ENCODE measurements at places on chromosomes 5 and 9.
A peak's percentile ranks its signal among the peaks of the same experiment; 100 is the strongest.

GRCh38 chr9:2229109-2229721 is 214.1 kb downstream of the SMARCA2 start:
- no peak for DNase-seq

DNA sequence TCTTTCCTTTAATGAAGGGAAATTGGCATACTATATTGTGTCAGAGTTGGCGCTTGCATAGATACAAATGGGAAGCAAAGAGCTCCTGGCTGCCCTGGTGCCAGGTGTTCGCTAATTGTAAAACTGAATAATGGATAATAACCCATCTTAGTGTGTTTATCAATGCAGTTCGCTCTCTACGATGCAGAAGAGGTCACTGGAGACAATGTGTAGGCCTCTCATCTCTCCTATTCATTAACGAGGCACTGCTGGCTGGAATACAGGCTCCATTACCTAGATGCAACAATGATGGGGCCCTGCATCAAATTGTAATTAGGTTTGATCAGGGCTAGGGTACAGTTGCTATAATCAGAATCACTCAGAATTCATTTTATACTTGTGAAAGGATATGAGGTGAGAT is 171.0 kb downstream of the RMI1 start:
- DNase-seq: no peak

- DNase-seq: no peak
Observed at GRCh38 chr9:120783602-120784047, 9.6 kb downstream of the FBXW2 start.

GRCh38 chr5:135309391-135310327 is 89.4 kb downstream of the MACROH2A1 start:
- DNase-seq: peak; percentile 18

DNA sequence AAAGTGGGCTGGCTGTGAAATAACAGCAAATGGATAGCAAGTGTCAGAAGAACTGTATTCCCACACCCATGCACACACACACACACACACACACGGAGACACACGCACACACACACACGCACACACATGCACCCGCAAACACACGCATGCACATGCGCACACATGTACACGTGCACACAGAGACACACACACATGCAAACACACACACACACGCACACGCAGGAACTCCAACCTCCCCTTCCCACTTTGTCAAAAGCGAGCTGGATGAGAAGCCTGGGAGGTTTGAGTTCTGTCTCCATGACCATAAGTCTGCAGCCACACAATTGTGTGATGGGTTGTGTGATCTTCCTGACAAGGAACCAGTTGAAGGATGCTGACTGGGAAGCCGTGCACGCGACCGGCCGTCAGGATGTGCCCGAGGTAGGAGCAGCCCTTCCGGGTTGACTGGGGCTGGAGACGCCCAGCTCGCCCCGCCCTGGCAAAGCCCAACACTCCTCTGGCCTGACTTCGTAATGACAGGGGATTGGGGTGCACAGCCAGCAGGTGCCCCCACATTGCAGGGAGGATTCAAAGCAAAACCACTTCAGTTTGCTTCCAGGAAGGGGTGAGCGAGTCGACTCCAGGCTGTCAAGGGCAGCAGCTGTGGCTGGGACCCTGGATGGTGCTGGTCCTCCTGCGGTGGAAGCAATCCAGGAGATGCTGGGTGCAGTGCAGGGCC is 29.3 kb upstream of the NKD2 start:
- no peak for DNase-seq

DNA sequence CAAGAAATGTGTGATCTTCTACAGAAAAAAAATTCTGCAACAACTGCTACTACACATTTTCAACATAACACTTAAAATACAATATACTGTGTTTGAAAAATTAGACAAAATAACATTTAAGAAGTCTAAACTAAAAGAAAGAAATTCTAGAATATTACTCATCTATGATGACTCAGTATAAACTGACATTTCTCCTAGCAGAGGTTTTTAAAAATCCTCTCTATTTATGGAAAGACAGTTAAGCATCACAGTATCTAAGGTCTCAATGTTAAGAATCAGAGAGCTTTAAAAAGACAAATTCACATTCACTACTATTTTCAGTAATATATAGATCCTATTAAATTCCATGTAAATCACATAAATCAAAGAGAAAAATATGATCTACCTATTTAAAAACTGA is 61.3 kb downstream of the NR2F1-AS1 start:
- DNase-seq: no peak

DNA sequence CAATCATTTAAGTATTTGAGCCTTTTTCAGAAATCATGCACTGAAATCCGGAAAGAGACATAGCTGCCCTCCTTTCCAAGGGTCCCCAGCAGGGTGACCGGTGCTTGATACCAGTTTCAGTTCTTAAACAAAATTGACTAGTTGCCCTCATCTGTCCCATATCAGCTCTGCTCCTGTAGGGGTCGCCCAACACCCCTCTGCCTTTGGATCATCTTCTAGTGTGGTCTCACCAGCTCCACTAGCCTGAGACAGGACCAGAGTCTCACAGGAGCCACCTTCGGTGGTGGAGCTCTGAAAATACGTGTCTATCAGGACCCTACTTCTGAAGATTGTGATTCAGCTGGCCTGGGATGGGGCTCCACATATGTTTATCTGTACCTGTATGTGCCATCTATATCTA is 428.2 kb downstream of the ENC1 start:
- DNase-seq: no peak

- no peak for DNase-seq
Observed at GRCh38 chr5:141236516-141237313, 8.5 kb upstream of the PCDHB15 start.

DNA sequence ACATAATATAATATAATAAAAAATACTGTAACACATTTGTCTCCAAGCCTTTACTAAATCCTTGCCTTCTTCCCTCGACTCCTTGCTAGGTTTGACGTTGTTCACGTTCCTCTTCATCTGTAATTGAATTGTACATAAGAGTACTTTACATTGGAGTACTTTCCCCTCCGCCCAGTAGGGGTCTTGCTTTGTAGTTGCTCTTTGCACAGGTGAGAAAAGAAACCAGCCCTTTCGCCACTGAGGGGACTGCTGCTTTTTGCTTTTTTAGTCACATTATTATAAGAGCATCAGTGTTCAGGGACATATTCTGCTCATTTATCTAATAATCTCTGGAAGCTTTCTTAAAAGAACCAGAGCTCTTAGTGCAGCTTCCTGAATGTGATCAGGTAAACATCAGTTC is 115.0 kb downstream of the CETN3 start:
- DNase-seq: no peak

DNA sequence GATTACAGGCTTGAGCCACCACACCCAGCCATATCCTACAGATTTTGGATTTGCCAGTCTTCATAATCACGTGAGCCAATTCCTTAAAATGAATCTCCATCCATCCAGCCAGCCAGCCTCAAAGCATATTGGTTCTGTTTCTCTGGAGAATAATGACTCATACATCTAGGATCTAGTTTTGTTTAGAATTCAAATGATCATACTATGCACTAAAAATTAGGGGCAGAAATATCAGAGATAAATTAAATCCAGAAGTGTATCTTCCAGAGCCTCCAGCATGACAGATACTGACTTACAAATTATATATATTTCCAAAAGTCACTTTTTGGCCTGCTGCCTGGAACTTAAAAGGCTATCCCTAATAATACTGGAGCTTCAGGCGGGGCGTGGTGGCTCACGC is 119.1 kb upstream of the NR5A1 start:
- DNase-seq: no peak

DNA sequence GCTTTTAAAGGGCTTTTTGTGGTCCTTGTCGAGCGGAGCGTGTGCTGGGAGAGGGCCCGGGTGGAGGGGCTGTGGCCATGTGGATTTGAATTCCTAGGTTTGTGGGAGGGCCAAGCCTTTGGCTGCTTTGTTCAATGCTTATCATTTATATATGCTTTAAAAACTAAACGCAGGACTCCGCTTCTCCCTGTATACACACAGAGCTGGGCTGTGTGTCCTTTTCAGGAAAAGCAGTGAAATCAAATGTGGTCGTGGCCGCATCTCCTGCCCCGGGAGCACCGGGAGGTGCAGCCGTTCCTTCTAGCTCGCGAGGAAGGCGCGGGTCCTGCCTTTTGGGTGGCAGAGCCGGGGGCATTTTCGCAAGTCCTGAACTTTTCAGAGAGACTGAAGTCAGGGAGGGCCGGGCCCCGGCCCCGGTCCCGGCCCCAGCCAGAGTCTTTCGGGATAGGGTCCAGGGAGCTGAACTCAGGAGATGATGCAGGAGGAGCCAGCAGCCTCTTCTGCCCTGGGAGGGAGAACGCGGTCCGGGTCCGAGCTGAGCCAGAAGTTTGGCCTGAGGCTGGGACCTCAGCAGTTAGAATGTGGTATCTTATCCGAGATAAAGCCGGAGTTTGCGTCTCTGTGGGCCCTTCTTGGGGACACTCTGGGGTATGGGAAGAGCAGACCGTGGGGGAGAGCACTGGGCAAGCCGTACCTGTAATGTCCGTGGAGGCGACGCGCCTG is 158.8 kb downstream of the C9orf152 start:
- peak; percentile 56 for DNase-seq

- no peak for DNase-seq
Observed at GRCh38 chr5:93406971-93407401, 174.0 kb downstream of the NR2F1-AS1 start.

- no peak for DNase-seq
Observed at GRCh38 chr9:130185017-130185416, 12.8 kb downstream of the NCS1 start.

- no peak for DNase-seq
Observed at GRCh38 chr5:75671506-75671905, 45.7 kb downstream of the POC5 start.

DNA sequence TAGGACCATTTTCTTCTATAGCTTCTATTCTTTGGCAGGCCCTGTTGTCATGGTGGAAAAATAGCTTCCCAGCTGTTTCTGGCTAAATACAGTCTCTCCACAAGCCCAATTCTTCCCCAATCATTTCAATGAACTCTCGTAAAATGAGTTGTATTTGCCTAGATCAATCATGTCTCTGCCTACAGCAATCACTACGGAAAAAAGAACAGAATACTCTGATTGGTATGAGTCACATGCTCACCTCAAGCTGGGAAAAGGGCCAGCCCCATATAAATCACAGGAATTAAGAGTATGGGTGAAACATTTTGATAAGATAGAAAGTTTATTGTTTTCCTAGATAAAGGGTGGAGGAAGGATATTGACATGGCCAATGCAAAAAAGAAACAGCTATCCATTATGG is 711.4 kb downstream of the EFNA5 start:
- no peak for DNase-seq

- no peak for DNase-seq
Observed at GRCh38 chr5:1331861-1332405, 13.0 kb downstream of the CLPTM1L start.

- no peak for DNase-seq
Observed at GRCh38 chr5:158514319-158514985, 585.3 kb downstream of the EBF1 start.

DNA sequence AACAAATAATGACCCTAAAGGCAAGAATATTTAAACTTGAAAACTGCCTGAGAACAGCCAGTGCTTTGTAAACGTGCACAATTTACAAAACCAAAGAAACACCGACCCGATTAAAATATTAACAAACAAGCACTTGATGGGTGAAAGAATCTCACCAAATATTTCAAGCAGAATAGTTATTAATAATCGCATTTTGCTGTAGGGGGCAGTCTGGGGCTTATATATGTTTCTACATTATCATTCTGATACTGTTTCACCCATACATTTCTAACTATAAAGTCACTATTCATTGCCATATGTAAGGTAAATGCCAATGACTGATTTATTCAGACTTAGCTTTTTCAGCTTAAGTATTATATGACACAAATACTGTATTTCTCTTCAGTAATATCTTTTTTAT is 37.7 kb downstream of the UBAP2 start:
- no peak for DNase-seq

DNA sequence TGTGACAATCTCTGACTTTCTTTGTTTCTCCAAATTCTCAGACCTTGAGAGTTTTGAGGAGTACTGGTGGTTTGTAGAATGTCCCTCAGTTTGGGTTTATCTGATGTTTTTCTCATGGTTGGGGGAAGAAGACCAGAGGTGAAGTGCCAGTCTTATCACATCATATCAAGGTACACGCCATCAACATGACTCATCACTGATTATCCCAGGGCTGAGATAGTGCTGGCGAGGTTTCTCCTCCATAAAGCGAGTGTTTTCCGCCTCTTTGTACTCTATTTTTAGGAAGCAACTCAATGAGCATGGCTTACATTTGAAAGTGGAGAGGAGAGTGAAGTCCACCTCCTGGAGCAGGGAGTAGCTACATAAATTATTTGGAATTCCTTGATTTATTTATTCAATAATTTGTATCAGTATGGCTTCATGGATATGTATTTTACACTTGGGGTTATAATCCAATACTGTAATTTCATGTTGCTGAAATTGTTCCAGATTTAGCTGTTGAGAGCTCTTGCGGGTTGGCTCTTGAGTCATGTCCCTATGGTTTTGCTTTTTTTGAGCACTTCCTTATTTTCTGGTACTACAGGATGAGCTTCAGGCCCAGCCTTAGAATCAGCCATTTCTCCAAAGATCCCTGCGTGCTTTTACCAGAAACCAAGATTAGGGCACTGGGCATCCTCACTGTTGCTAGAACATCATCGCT is 23.9 kb downstream of the DCANP1 start:
- no peak for DNase-seq

GRCh38 chr5:151058891-151059489 is 21.8 kb downstream of the TNIP1 start:
- DNase-seq: no peak

GRCh38 chr5:181088289-181088688 is 42.7 kb downstream of the OR2V1 start:
- DNase-seq: no peak

DNA sequence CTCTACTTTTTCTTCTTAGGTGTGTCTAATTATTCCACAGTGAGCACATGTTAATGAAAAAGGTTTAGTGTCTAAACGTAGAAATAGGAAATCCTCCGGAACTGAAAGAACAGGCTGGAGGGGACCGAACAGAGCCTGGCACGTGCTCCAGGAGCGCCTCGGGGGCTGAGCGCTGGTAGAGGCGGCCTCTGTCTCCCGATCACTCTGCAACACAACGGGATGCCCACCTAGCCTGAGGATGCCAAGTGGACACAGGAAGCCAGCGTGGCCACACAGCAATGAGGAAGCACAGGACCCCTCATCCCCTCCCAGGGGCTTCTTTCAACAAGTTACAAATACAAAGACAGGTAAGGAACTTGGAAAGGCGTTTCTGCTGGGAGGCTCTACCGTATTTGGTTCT is 19.4 kb downstream of the TRIM7 start:
- no peak for DNase-seq

DNA sequence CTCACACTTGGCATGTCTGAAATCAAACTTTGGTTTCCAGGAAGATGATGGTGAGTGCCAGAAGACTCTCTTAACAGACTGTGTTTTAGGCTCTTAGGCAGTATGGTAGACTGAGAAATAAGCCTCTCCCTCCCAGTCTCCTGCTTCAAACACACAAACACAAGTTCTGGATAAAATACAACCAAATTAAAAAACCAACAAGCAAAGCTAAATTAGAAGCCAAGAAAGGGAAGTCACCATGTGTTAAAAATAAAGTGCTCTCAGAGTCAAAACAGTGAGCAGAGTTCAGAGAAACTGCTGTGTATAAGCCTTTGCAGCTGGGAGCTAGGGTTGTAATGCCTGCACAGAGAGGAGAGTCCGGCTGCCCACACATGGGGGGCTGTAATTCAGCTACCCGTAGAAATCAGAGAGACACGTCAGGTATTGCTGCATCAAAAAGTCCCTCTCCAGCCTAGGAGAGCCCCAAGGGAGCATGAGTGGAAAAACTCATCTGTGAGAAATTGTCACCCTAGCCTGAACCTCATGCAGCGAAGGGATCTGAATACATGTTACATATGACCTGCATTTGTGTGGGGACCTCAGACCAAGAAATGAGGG is 62.6 kb downstream of the ANGPTL2 start:
- DNase-seq: no peak
